Glutamatergic neuron (in vitro differentiated cells): ENCODE measurements at places on chromosomes 7 and 10. TPM values are rescaled to one million over a fixed set of nuclear protein-coding genes. Genes with fewer than 3 reads are reported as not detected.

The CHAT gene
- 15.4 TPM for total RNA-seq

DNA sequence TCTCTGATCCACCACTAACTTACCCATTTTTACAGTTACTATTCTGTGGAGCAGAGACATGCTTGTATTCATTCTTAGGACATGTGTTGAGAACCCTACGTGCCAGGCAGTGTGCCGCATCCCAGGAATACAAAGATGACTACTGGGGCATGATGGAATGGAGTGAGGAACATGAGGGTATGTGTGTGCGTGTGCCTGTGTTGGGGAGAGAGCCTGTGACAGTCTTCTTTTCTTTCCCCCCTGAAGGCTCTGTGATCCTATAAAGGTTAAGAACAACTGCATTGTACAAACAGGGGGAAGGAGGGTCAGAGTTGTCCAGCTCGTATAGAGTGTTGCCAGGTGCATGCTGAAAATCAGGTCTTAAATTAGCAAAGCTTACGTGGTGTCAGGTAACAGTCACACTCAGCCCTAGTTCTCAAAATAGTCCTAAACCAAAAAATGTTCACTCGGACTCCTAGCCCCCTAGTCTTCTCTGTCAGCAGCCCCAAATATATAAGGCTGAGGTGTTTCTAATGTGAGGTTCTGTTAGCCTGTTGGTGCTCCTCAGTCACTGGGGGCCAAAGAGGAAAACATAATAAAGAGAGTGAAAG, 161.9 kb downstream of the CELF2 start:
- DNase-seq = no peak
- H3K27me3 ChIP-seq = no peaks in the 10 kb centered on the region
- H3K4me3 ChIP-seq = no peak overlapping the region
- H3K27ac ChIP-seq = no peak overlapping the region
- no peaks in the 10 kb centered on the region for H3K36me3 ChIP-seq

GRCh38 chr7:12694817-12695216, 7.4 kb downstream of the ARL4A start:
- H3K27me3 ChIP-seq = no peaks in the 10 kb centered on the region
- no peak overlapping the region for H3K27ac ChIP-seq
- H3K4me3 ChIP-seq = no peak overlapping the region
- H3K4me1 ChIP-seq = peaks cover under 1% of the 10 kb centered on the region
- no peak for DNase-seq

DNA sequence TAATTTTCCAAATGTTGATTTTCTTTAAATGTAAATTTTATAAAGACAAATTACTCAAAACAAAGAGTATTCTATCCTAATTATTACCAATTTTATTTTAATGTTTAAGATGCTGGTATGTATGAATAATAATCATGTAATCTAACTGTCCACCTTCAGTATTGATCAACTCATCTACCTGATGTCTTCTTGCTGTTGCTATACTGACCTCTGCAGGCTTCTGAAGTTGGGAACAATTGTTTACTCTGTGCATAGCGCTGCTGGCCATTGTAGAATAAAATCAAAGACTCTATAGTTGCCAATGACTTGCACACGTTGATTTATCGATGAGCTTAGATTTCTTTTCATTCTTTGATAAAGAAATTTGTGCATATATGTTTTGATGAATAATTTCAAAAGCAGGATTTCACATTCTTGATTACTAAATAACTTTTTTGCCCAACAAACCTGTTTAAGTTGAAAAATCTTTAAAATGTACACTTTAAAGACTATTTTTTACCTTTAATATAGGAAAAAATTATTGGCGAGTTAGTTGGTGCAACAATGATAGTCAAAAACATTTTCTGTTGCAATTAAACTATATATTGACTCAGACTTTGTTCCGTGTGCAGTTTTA, 282.3 kb downstream of the TFEC start:
- H3K4me1 ChIP-seq = no peaks in the 10 kb centered on the region
- no peaks in the 10 kb centered on the region for H3K36me3 ChIP-seq
- no peak overlapping the region for H3K27ac ChIP-seq

- peaks cover 11% of the 10 kb centered on the region for H3K4me1 ChIP-seq
- no peak for DNase-seq
- H3K27me3 ChIP-seq = peaks cover 6% of the 10 kb centered on the region
- no peaks in the 10 kb centered on the region for H3K36me3 ChIP-seq
- H3K27ac ChIP-seq = no peak overlapping the region
These were observed 14.0 kb downstream of the DLG5 start for GRCh38 chr10:77912576-77912975.

The PRKG1 gene
- total RNA-seq = 52.7 TPM

DNA sequence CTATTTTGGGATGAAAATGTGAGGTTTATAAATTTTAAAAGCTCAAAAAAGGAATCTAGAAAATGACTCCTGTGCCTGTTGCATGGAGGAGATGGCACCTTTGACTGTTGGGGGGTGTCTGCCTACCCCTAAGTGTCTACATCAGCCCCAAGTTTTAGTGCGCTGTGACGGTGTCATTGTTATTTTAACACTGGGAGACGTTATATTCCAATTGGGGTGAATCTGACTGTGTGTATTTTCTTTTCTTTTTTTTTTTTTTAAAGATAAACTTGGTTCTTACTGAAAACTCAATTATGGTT, 517 bp downstream of the SRGN start:
- no peak overlapping the region for H3K4me3 ChIP-seq
- peaks cover 1% of the 10 kb centered on the region for H3K27me3 ChIP-seq
- H3K27ac ChIP-seq = no peak overlapping the region
- no peaks in the 10 kb centered on the region for H3K36me3 ChIP-seq
- no peak for DNase-seq

The CREB5 gene
- total RNA-seq = 50.4 TPM

DNA sequence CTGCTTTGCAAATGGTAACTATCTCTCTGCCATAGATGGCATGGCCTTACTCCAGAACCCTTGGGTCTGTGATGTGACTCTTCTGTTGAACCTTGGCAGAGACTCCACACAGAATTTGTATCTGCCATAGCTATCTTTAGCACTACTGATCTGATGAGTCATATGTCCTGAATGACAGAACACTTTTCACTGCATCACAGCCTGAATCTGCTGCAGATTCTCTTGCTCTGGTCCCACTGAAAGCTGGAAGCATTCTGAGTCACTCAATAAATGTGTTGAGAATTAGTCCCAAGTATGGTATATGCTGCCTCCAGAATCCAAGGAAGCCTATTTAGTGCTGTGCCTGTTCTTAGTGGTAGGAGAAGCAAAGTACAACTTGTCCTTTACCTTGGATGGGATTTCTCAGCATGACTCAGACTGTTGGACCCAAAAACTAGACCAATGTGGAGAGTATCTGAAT, 39.5 kb upstream of the ANKRD1 start:
- no peaks in the 10 kb centered on the region for H3K27me3 ChIP-seq
- no peak for DNase-seq
- H3K4me1 ChIP-seq = no peaks in the 10 kb centered on the region
- H3K27ac ChIP-seq = no peak overlapping the region

- H3K27ac ChIP-seq = no peak overlapping the region
- peaks cover 5% of the 10 kb centered on the region for H3K36me3 ChIP-seq
- DNase-seq = no peak
- no peaks in the 10 kb centered on the region for H3K27me3 ChIP-seq
- no peaks in the 10 kb centered on the region for H3K4me1 ChIP-seq
These were observed 29.8 kb downstream of the PRKAG2 start for GRCh38 chr7:151847136-151847535.

- H3K27ac ChIP-seq = peak overlapping the region; percentile 28
- no peaks in the 10 kb centered on the region for H3K36me3 ChIP-seq
- peaks cover 3% of the 10 kb centered on the region for H3K27me3 ChIP-seq
- H3K4me1 ChIP-seq = peaks cover 15% of the 10 kb centered on the region
- no peak for DNase-seq
These were observed 10.2 kb downstream of the BRI3 start for GRCh38 chr7:98291717-98292116.

The CLEC5A gene
- total RNA-seq = not detected

DNA sequence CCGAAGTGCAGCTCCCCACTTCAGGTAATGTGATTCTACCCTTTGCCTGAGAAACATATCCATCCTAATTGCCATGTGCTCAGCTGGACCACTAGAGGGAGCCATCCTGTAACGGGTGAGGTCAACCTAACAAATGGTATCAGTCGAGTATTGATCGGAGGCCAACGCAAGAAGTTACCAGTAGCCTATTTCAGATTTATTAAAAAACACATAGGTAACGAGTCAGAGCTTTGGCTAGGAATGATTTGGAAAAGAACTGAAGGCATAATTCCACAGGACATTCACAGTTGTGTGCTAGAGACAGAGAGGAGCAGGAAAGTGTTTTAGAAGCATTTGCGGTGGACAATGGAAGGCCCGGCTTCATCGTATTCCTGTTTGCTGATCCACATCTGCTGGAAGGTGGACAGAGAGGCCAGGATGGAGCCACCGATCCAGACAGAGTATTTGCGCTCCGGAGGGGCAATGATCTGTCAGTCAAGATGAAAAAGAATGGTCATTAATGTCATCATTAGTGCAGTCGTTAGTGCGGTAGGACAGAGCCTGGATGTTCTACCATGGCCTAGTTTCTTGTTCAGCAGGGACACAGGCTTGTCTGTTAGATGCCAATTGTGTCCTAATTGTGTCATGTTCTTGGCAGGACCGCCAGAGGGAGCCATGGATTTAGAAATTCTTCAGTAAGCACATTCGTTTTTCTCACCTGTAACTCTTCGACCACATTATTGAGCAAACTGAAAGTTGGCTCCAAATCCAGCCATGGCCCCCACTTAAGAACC, 17.5 kb downstream of the ACTA2 start:
- DNase-seq = peak; percentile 60
- H3K36me3 ChIP-seq = no peaks in the 10 kb centered on the region

The CTNNA3 gene
- 3.3 TPM for total RNA-seq

GRCh38 chr10:79179164-79179956, 110.6 kb downstream of the ZMIZ1 start:
- H3K27me3 ChIP-seq = peaks cover 33% of the 10 kb centered on the region
- peak overlapping the region; percentile 80 for H3K27ac ChIP-seq
- H3K36me3 ChIP-seq = no peaks in the 10 kb centered on the region
- H3K4me1 ChIP-seq = peaks cover 56% of the 10 kb centered on the region
- peak overlapping the region; percentile 79 for H3K4me3 ChIP-seq

- peaks cover 4% of the 10 kb centered on the region for H3K27me3 ChIP-seq
- H3K4me1 ChIP-seq = no peaks in the 10 kb centered on the region
- H3K36me3 ChIP-seq = no peaks in the 10 kb centered on the region
- no peak overlapping the region for H3K27ac ChIP-seq
These were observed 10.0 kb downstream of the AOC1 start for GRCh38 chr7:150862356-150862755.

- peaks cover 4% of the 10 kb centered on the region for H3K27me3 ChIP-seq
- H3K4me1 ChIP-seq = no peaks in the 10 kb centered on the region
- no peak overlapping the region for H3K27ac ChIP-seq
- no peak for DNase-seq
- no peaks in the 10 kb centered on the region for H3K36me3 ChIP-seq
These were observed 367.7 kb downstream of the SFMBT2 start for GRCh38 chr10:7043055-7043653.

The VAX1 gene
- total RNA-seq = 0.27 TPM

The NOS3 gene
- total RNA-seq = 0.86 TPM

The RAMP3 gene
- not detected for total RNA-seq

The SEMA4G gene
- 46.9 TPM for total RNA-seq

DNA sequence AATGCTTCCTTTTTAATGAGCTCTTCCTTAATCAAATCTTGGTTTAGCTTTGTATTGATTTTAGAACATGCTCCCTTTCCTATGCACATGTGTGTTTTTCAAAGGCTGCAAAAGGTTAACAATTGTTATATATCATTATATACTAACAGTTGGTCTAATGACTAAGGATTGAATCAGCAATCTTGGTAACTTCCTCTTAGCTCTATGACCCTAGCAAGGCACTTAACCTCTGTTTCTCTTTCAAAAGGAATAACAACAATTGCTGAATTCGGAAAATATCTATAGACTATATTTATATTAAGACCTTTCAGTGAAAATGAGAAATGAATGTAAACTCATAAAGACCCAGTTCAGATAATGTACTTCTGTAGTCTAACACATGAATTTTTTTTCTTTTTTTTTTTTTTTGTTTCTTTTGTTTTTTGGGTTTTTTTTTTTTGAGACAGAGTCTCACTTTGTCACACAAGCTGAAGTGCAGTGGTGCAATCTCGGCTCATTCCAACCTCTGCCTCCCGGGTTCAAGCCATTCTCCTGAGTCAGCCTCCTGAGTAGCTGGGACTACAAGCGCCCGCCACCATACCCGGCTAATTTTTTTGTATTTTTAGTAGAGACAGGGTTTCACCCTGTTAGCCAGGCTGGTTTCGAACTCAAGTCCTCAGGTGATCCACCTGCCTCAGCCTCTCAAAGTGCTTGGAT, 48.8 kb downstream of the HOXA1 start:
- no peak overlapping the region for H3K4me3 ChIP-seq
- no peak for DNase-seq
- no peaks in the 10 kb centered on the region for H3K36me3 ChIP-seq
- no peaks in the 10 kb centered on the region for H3K4me1 ChIP-seq
- H3K27ac ChIP-seq = no peak overlapping the region

DNA sequence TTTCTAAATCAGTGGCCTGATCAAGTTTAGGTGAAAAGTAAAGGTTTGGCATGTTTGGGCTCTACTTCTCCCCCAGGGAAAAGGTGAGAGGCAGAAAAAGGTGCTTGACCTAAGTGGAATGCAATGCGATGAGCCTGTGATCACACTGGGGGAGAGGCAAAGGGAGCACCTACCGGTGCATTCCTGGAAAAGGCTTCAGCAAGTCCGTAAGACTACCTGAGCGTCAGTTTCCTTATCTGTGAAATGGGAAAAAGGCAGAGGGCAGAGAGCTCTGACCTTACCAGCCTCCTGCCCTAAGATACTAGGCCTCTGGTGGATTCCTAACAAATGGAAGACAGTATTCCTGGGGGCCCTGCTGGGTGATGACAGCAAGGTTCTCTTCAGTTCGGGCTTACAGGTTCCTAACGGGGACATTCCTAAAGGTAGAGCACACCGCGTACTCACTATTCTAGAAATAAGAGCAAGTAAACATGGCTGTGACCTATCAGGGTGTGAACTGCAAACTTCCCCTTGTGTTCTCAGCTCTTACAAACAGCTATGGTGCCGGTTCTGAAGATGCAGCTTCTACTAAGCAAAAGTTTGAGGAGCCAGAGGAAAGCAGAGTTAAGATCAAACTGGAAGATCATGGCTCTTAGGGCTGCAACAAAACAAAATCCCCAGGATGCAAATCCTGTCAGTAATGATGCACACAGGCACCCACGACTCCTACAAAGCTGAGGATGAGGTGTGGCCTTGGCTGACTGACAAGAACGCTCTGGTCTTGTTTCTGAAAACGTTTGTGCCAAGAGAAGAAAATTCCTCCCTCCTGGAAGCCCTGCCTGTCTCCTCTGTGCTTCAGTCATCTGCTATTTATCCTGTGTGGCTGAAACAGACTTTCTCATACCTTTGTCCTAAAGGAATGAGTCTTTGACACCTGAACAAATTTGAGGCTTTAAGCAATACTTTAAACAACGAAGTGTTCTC, 13.3 kb upstream of the ACSL5 start:
- H3K36me3 ChIP-seq = no peaks in the 10 kb centered on the region
- H3K4me1 ChIP-seq = no peaks in the 10 kb centered on the region
- no peaks in the 10 kb centered on the region for H3K27me3 ChIP-seq
- H3K4me3 ChIP-seq = no peak overlapping the region

The FFAR4 gene
- not detected for total RNA-seq
